ENCODE measurements at places on chromosomes 12 and 14.

DNA sequence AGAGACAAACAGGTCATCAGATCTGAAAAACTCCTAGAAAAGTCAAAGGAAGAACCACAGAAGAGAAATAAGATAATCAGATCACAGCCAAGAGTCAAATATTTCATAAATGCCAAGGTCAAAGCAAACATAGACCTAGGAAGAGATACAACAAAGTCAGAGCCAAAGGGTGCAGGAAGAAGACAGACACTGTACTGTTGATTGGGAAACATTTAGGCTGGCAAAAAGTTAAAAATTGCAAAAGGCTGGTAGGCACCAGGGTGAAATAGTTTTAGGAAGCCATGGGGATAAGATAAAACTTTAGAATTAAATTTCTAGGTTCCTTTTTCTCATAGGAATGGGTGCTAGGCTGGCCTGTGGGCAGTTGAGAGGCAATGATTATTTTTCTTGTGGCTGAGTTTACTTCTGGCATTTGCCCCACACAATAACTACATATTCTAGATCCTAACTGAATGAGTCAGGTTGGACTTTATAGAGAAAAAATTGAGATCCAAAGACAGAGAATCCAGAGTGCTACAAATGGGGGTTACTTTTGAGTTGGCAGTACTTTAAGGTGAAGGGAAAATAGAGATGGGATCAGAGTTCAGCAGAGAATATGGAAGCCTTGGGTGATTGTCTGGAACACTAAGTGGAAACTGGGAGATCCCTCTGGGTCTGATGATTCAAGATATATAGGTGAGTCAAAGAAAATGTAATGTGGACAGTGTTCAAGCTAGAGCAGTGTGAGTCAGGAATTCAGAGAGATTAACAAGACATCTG is 215.5 kb downstream of the C12orf50 start:
- no peak for DNase-seq

DNA sequence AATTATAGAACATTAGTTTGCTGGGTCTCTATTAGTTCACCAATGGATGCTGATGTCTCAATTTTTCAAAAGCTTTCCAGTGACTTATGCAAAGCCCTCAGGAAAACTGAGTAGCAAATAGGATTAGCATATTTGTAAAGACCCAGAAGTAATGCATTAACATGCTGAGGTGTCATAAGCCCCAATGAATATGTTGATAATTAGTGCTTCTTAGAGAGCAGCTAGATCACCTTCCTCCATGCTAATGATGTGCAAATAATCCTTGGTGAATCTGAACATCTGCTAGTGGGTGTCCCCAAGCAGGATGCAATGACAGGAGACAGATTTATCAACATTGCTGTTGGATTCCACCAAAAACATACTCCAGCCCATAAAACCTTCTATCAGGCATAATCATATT is 19.0 kb downstream of the IFNG start:
- no peak for DNase-seq

DNA sequence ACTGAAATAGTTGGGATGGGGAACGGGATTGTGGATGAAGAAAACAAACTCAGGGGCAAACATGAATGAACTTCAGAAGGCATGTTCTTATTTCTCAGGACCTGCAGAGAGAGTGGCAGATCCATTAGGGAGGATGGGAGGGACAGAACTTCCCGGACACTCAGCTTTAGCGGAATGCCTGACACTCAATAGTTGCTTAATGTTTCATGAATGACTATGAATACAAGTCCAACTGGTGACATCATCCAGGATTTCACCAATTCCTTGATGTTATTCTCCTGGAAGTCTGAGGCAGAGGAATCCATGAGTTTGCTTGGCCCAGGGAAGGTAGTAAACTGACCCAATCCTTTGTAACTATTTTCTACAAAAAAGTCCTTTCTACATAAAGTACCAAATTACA is 37.8 kb upstream of the LRRC10 start:
- no peak for DNase-seq

GRCh38 chr14:33534632-33535031 is 416.2 kb downstream of the EGLN3 start:
- no peak for DNase-seq

DNA sequence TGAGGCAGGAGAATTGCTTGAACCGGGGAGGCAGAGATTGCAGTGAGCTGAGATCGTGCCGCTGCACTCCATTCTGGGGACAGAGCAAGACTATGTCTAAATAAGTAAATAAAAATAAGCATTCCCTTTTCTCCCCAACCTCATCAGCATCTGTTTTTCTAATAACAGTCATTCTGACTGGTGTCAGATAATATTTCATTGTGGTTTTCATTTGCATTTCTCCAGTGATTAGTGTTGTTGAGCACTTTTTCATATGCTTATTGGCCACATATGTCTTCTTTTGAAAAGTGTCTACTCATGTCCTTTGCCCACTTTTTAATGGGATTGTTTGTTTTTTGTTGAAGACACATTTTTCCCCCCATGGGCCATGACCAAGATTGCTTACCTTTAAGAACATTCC is 243.2 kb downstream of the ADAMTS20 start:
- no peak for DNase-seq

GRCh38 chr12:795305-795704 is 42.9 kb downstream of the WNK1 start:
- no peak for DNase-seq

DNA sequence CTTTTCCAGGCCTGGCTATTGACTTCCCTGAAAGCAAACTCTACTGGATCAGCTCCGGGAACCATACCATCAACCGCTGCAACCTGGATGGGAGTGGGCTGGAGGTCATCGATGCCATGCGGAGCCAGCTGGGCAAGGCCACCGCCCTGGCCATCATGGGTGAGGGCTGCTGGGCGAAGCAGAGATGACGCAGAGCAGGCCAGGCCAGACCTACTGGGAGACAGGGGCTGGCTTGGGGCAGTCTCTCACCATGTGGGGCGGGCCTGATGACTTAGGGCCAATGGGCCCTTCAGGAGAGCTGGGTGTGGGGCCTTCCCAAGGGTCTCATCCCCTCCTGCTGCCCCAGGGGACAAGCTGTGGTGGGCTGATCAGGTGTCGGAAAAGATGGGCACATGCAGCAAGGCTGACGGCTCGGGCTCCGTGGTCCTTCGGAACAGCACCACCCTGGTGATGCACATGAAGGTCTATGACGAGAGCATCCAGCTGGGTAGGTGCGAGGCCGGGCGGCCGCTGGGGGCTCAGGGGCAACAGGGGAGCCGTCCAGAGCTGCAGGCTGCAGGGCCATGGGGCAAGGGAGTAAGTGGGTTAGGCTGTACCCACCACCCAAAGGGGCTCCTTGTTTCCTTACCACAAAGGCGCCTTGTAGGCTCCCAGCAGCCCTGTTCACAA is 33.0 kb upstream of the LRP1-AS start:
- DNase-seq, result no peak

DNA sequence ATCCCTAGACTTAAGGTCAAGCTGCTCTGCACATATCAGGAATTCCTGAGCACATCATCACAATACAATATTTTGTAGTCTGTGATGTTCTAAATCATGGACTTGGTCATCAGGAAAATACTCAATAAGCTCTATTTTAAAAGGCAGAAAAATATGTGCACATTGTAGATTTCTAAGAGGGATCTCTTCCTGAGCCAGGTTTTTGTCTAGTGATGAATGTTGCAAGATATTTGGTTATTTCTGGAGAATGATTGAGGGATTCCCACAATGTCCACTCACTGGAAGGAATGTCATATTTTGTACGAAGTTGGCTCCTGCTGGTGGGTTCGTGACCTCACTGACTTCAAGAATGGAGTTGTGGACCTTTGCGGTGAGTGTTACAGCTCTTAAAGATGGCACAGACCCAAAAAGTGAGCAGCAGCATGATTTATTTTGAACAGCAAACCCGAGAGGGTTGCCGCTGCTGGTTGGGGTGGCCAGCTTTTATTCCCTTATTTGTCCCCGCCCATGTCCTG is 300.9 kb upstream of the DCN start:
- DNase-seq, result no peak

- DNase-seq, result no peak
Measured at GRCh38 chr14:32142341-32142740, 59.5 kb upstream of the RNU6-7 start.

DNA sequence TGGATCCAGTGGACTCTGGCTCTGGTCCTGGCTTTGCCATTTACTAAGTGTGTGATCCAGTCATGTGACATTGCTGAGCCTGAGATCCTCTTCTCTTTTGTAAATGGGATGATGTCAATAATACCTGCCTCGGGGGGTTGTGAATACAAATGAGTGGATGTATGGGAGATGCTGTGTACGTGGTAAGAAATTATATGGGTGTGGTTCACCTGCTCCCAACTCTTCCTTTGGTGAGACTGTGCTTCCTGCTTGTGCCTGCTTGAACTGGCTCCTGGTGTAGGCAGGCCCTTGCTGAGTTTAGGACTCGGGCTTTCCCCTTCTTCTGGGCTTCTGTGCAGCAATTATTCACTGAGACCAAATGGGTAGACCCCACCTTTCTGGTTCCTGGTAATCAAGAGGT is 189.5 kb upstream of the FRMD6 start:
- no peak for DNase-seq

DNA sequence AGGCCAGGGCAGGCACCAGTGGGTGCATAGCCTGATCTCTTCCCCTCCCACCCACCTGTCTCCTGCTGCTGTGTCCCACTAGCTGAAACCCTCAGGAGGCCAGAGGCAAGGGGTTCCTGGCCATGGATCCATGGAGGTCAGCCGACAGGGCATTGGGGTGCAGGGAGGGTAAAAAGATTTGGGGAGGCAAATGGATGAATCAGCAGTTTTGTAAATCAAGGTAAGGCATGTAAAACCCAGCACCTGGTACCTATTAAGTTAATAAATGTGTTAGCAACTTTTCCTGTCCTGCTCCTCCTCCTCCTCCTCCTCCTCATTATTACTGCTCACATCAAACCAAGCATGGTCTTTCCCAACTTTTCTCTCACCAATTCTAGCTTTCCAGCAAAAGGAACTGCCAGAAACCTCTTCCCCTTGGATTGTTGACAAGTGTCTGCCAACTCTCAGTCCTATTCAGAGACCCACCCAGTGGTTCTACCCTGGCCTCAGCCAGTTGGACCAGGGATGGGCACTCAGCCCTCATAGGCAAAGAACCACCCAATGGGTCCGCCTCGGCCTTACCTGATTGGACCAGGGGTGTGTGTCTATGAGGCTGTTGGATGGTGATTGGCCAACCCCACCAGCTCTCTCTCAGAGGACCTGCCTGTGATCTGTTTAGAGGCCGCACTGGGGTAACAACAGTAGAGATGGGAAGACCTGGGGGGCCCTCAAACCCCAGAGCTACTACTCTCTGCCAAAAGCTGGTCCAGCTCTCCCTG is 155.7 kb upstream of the GSC start:
- no peak for DNase-seq

DNA sequence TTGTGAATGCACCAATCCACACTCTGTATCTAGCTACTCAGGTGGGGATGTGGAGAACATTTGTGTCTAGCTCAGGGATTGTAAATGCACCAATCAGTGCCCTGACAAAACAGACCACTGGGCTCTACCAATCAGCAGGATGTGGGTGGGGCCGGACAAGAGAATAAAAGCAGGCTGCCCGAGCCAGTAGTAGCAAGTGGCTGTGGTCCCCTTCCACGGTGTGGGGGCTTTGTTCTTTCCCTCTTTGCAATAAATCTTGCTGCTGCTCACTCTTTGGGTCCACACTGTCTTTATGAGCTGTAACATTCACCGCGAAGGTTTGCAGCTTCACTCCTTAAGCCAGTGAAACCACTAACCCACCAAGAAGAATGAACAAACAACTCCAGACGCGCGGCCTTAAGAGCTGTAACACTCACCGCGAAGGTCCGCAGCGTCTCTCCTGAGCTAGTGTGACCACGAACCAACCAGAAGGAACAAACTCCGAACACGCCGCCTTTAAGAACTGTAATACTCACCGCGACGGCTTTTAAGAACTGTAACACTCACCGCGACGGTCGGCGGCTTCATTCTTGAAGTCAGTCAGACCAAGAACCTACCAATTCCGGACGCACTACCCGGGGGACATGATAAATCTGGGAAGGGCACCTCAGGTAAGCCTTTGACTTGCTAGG is 4.6 kb upstream of the LDHB start:
- DNase-seq, result no peak

- DNase-seq, result no peak
Measured at GRCh38 chr12:6646276-6647082, 753 bp downstream of the ACRBP start.

GRCh38 chr12:50612882-50613281 is 108.1 kb downstream of the DIP2B start:
- no peak for DNase-seq

DNA sequence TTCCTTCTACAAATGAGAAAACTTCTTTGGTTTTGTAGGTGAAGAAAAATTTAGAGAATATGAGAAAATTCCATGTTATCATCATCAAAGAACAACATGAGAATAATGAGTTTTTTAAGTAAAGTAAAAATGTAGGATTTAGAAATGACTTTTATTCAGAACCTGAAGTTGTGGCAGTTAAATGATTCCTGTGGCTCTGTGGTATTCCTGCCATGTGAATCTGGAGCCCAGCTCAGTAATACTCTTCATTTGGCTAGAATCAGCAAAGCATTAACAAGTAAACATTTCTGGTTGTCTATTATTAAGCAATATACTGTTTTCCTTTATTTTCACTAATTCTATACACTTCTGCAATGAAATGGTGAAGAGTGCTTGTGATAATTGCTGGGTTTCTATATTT is 95.6 kb upstream of the E2F7 start:
- DNase-seq, result no peak

- DNase-seq, result peak; percentile 39
Measured at GRCh38 chr12:124399622-124400021, 104.7 kb downstream of the RFLNA start.

- DNase-seq, result no peak
Measured at GRCh38 chr14:55323910-55324309, 52.7 kb downstream of the FBXO34 start.

DNA sequence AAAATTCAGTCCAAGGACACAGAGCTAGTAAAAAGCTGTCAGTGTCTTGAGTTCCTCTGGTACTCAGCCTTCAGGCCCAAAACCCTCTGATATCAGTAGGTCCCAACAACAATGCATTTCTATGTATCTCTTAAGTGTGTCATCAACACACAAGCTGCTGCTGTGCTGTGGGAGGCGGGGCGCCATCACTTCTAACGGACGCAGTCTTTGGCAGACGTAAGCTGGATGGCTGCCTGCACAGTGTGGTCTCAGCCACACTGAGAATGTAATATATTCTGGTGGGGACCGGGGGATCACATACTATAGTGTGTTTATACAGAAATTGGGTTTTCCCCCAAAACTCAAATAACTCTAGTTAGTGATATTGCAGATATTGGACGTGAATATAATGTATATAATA is 123.9 kb downstream of the SUDS3 start:
- no peak for DNase-seq

DNA sequence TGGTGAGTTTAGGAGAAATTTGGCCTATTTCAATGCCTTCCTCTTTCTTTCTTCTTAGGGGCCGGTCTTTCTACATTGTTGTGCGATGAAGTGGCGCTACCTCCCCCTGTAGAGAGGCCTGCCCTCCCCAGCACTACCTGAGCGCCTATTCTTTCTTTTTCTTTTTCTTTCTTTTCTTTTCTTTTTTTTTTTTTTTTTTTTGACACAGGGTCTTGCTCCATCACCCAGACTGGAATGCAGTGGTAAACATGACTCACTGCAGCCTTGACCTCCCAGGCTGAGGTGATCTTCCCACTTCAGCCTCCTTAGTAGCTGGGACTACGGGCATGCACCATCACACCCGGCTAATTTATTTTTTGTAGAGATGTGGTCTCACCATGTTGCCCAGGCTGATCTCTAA is 136.1 kb upstream of the MAX start:
- DNase-seq, result no peak

GRCh38 chr14:87045246-87045645 is 947.7 kb downstream of the GALC start:
- no peak for DNase-seq

All from suppressor macrophage treated with lipopolysaccharide for 4 hours (primary cell).